ENCODE measurements at places on chromosomes 4 and X. TPM values are rescaled to one million over a fixed set of nuclear protein-coding genes. Genes with fewer than 3 reads are reported as not detected.

The IGSF1 gene
- 23.0 TPM for polyA plus RNA-seq

The SPANXC gene
- polyA plus RNA-seq: not detected

The RGN gene
- polyA plus RNA-seq: 42.7 TPM

The RPS6KA6 gene
- polyA plus RNA-seq: 23.2 TPM

The ZFX gene
- polyA plus RNA-seq: 36.1 TPM

The SPANXN3 gene
- not detected for polyA plus RNA-seq

The SYTL5 gene
- polyA plus RNA-seq: 3.3 TPM

The LRAT gene
- 0.71 TPM for polyA plus RNA-seq

The HTN1 gene
- polyA plus RNA-seq: 0.07 TPM
